ENCODE measurements at places on chromosomes 4 and X.

DNA sequence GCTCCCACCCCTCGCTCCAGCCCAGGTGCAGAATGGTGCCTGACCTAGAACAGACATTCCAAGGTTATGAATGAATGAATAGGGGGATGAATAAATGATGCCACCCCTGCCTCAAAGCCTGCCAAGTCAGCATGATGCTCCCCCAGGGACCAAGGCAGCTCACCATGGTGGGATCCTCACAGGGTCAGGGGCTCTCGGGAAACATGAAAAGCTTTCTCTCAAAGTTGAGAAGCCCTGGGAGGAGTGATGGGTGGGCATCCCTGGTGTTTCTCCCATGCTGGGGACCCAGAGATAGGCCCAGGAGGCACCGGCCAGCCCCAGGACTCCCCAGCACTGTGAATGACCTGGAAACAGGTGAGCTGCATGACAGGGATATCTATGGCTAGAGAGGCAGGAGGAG is 58.9 kb downstream of the HTRA3 start:
- DNase-seq, result no peak

DNA sequence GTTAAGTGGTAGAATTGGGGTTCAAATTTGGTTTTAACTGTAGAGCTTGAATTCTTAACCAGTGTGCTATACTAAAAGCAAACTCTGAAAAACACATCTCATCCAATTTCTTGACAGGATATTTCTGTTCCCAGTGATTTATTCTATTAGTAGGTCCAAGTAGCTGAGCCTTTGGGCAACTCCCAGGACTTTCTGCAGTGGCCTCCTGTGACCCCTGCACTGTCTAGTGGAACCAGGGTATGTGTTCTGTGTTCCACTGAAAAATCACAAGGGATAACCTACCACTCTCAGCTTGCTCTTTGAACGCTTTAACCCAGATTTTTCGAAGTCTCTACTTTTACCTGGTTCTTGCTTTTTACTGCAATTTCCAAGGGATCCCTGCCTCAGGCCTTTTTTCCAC is 58.0 kb upstream of the SCOC start:
- no peak for DNase-seq

DNA sequence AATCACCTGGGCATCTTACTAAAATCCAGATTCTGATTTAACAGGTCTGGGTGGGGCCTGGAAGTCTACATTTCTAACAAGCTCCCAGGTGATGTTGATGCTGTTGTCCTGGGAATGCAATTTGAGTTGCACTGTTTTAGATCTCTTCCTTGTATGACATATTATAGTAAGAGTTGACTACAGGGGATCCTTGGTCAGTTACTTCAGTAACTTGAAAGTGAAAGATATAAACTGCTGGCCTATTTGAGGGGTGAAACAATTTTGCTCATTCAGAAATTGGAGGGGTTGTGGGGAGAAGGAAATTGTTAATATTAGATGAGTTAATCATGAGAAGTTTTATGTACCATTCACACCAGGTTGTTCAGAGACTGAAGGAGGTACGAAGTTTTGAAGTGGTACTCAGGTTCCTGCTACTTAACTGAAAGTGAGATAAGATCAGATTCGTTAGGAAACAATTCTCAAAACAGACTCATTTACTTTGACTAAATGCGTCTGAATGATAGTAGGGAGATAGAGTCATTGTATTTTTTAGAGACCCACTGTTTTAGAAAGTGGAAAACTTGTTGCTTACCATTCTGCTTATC is 12.5 kb downstream of the SH2D1A start:
- no peak for DNase-seq

DNA sequence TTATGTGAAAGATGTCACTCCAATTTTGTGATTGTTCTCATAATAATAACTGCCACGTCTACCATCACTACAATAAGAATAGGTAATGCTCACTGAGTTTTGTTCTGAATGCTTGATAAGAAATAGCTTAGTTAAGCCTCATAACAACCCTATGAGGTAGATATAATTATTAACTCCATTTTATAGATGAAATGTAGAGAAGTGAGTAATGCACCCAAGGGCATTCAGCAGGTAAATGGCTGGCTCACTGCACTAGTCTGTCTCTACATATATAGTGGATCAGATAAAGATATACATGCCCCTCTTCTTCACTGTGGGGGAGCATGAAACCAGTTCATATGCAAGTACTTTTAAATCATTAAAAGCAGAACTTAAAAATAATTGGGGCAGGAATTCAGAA is 65.8 kb upstream of the SLC4A4 start:
- DNase-seq, result no peak

DNA sequence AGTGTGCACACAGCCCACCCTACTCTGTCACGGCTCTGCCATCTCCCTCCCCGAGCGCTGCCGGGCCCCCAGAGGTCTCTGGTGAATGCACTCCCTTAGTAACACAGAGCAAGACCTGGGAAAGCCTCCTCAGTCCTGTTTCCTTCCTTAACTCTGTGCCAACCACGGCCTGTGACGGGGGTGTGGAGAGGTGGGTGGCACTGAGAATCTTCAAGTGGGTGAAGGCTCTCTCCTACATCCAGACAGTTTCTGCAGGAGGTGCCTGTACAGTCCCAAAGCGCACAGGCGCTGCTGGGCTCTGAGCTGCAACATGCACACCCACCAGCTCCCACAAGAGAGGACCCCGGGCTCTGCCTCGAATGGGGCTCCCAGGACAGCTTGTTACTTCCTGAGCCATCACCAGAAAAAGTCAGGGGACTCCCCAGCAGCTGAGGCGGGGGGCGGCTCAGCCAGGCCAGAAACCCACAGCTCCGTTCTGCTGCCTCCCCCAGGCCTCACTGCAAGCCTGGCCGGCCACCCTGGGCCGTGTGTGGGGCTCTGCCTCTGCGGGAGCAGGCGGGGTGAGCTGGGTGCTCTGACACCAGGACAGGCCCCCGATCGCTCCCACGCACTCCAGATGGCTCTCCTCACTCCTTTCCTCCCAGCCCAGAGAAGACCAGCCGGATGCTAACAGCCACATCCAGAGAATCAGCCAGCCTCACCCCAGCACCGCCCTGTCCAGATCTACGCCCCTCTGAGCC is 29.7 kb downstream of the FAM53A start:
- DNase-seq, result no peak

GRCh38 chrX:154717824-154718223 is 33.1 kb downstream of the GAB3 start:
- DNase-seq, result peak; percentile 73

DNA sequence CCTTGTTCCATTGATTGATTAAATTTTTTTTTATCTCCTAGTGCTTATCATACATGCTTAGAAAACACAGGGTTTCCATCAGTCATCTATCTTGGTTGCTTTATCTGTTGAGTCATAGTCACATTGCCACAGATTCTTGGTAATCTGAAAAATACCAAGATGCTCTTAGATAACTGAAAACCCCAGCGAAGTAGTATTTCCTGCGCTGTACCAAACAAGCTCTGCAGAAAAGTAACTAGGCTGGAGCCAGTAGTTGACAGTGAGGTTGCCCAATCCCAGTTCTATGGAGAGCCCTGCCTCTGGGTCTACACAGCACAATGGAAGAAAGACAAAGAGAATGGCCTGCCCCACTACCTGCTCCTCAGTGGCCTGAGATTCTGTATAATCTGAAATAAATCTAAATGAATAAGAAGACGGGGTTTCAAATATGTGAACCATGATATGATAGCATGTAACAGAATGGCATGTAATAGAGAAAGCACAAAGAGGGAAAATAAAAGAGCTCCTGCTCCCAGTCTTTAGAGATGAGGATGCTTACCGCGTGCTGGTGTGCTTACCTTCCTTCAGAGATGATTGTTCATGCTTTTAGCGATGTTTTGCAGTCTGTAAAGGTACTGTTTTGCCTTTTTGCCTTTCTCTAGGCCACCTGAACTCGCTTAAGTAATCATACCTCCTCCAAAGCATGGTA is 55.3 kb upstream of the RAPGEF2 start:
- no peak for DNase-seq

GRCh38 chr4:101938836-101939235 is 148.3 kb downstream of the BANK1 start:
- no peak for DNase-seq

DNA sequence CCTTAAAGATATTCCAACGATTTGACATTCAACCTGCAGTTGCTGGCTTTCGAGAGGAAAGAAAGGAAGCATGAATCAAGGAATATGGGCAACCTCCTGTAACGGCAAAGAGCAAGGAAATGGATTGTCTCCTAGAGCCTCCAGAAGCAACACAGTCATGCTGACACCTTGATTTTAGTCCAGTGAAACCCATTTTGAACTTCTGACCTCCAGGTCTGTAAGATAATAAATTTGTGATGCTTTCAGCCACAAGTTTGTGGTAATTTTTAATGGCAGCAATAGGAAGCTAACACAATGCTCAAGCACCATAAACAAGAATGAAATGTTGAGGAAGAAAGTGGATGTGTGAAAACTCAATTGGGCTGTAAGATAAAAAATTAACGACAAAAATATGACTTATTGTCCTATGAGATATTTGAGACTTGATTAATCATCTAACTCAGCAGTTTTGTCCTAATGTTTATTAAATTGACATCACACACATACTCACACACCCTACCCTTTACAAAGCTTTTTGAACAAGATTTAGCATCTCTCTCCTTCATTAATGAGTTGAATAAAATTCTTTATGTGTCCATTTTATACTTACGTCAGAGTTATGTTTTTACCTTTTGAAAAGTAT is 857.2 kb upstream of the INTU start:
- no peak for DNase-seq

DNA sequence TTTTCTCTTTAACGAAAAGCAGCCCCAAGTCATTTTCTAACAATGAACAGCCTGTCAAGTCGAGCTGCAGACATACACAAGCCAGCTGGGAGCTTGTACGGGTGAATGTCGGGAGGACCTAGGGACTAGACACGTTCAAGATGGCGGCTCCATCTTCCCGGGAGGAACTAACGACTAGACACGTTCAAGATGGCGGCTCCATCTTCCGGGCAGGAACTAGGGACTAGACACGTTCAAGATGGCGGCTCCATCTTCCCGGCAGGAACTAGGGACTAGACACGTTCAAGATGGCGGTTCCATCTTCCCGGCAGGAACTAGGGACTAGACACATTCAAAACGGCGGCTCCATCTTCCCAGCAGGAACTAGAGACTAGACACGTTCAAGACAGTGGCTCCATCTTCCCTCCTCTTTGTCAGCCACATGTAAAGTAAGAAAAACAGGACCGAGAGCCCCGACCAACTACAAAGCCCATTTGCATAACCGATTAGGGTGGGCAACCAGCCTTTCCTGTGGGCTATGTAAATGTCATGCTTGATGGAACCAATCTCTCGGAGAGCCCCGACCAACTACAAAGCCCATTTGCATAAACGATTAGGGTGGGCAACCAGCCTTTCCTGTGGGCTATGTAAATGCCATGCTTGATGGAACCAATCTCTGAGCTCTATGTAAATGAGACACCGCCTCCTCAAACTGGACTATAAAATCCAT is 175.5 kb downstream of the DHRSX start:
- DNase-seq, result peak; percentile 4

GRCh38 chrX:7280520-7280919 is 132.6 kb upstream of the PUDP start:
- no peak for DNase-seq

Measured in natural killer cell (primary cell).